H9 (cell line): ENCODE measurements at places on chromosomes 1 and 21. TPM values are rescaled to one million over a fixed set of nuclear protein-coding genes. Genes with fewer than 3 reads are reported as not detected.

GRCh38 chr1:155051342-155051776, 243 bp downstream of the ADAM15 start:
- DNase-seq, result no peak

KRTAP19-2 gene
- total RNA-seq, result not detected in 2 replicates

DNA sequence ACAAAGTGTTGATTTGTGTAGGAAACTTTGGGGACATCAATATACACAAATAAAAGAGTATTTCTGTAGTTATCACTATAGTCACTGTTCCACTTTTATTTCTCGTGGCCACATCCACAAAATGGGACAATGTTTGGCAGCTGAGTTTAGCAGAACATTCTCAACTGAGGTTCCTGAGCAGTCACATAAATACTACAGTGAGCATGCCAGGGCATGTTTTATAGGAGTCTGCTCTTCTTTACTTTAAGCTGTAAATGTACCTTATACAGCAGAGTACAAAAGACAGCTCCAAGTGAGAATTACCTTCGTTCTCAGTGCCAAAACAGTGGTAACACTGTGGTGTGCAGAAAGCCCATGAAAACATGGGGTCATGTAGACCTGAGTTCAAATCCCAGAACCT, 5.0 kb downstream of the BTG3 start:
- DNase-seq, result no peak

DNA sequence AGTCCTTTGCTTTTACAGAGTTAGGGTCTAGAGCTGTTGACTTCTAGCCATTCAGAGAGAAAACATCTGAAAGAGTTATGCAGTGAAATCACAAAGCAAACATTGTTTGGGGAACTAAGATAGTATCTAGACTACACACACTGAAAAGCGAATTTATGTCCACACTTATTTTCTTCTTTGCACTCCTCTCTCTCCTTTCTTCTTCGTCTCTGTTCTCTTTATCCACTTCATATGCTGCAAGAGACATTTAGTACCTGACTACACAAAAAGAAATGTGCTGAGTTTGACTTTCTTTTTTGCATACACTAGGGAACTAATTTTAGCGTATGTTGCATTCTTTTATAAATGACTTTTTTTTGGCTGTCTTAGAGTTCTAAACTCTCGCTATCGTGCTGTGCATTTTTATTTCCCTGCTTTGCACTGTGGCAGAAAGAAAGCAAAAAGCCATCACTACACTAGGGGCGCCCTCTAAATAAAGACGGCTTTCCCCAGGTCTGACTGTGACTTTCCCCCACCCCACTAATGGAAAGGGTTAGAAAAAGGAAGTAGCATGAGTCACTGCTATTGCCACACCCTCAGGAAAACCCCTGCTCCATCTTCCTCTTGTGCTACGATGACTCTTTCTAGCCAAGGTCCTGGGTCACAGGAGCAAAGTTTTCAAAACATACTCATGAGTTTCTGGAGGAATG, 65.7 kb downstream of the MAP3K7CL start:
- no peak for DNase-seq

- no peak for DNase-seq
These were observed 62.3 kb downstream of the ST6GALNAC3 start for GRCh38 chr1:76136894-76137293.

- no peak for DNase-seq
These were observed 15.7 kb downstream of the HYI start for GRCh38 chr1:43438006-43438405.

- no peak for DNase-seq
These were observed 91.5 kb upstream of the IPO9 start for GRCh38 chr1:201737352-201738060.

ZBTB7B gene
- total RNA-seq, result 33.5 and 38.3 TPM in 2 replicates

CRYBG2 gene
- total RNA-seq, result 11.8 and 12.8 TPM in 2 replicates

MAN1C1 gene
- total RNA-seq, result 9.3 and 9.9 TPM in 2 replicates

CYYR1 gene
- total RNA-seq, result 13.1 and 13.6 TPM in 2 replicates

GRCh38 chr1:206912445-206913095, 9.2 kb downstream of the FCMR start:
- DNase-seq, result peak; percentile 73

DNA sequence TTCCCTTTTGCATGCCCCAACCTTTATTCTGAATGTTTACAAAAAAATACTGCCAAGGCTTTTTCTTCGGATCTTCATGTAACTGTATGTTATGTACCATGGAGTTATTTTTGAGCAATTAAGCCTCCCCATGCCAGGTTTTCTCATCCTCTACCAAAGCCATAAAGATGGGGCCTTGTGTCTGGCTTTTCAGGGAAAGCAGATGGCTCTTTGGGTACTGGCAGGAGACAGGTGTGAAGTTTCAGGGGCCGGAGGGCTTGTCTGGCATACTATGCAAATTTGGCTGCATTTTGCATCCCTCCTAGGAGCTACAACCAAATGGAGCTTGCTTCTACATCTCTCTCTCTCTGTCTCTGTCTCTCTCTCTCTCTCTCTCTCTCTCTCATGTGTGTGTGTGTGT, 28.1 kb upstream of the PLXNA2 start:
- DNase-seq, result no peak

NMNAT2 gene
- total RNA-seq, result 11.4 and 11.5 TPM in 2 replicates

DNA sequence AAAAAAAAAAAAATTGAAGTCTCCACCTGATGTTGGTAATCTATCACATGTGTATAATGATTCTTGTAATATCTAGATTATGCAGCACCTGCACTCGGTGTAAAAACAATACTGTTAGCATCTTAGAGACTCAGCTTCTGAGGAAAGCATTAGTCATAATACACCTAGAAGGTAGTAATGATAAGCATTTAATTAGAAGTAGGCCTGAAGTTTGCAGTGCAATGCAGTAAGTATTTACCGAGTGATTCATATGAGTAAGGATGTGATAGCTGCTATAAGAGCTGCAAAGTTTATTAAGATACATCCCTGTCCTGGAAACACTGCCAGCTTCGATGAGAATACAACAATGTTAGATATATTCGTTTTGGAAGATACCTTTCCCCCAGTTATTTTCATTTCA, 196.4 kb downstream of the GREM2 start:
- no peak for DNase-seq

CD48 gene
- total RNA-seq, result not detected in 2 replicates

NOTCH2NLA gene
- total RNA-seq, result 8.1 and 9.9 TPM in 2 replicates

GRCh38 chr1:26614655-26615411, 81.0 kb upstream of the ARID1A start:
- DNase-seq, result no peak

TRAF3IP3 gene
- total RNA-seq, result not detected in 2 replicates

GRCh38 chr1:238964631-238965030, 421.7 kb upstream of the CHRM3 start:
- no peak for DNase-seq

- peak; percentile 84 for DNase-seq
These were observed 119.2 kb upstream of the IPO9 start for GRCh38 chr1:201709564-201710295.

DNA sequence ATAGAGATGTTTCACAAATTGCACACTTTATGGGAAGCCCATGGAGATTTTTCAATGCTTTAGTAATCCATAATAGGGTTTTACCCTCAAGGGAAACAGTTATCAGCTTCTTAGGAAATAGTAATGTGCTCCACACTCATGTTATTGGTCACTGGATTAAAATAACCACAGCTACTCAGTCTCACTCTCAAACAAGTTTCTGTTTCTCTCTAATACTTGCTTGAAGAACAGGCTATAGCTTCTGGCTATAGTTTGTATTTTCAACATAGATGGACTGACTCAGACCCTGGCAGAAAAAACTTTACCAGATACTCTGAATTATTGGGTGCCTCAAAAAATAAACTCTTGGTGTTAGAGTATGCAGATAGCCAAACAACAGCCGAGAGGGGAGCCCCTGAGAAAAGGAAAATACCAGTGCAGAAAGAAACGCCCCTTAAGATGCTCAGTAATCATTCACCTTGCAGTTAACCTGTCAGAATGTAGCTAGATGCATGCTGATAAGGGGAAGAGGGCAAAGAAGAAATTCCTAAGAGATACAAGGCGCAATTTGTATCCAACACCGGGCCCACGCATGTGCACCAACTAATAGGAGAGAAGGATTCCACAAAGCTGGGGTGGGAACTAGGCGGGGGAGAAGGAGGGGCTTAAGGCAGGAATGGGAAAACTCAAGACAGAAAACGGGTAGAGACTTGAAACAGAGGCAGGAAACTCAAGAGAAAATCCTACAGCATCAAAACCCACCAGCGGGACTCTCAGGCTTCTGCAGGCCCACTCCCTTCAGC, 30.4 kb upstream of the PDE4B start:
- peak; percentile 39 for DNase-seq
